NCI-H1436 treated with DMSO at 0.1 percent for 48 hours (cell line): ENCODE measurements at places on chromosomes 3 and 15.

DNA sequence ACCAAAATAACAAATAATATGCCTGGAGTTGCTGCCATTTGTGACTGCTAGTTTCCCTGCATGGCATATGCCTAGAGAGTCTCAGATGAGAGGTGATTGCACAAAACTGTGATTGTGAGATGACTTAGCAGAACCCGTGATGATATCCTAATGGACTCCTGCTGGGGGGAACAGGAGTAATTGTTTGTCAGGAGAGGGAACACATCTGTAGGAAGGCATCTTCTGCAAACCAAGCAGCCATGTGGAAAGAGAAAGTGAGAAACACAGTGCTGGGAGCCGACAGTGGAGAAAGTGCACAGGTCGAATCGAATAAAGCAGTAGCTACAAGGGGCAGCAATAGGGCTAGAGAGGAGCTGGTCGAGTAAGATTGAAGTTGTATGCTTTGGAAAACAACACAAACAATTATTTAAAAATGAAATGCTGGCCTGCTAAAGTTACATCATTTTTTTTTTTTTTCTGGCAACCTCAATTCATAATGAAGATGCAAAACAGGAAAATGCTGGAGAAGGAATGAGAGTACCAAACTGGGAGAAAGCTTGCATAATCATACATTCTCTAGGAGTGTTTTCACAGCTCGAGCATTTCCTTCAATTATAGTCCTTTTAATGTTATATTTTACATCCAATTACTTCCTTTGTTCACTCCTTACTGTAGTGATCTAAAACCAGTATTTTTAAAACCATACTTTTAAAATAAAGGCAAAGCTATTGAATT lies 494.2 kb upstream of the AGTR1 start:
- DNase-seq, result no peak

GRCh38 chr3:185342459-185343174 lies 20.3 kb upstream of the MAP3K13 start:
- DNase-seq, result no peak

DNA sequence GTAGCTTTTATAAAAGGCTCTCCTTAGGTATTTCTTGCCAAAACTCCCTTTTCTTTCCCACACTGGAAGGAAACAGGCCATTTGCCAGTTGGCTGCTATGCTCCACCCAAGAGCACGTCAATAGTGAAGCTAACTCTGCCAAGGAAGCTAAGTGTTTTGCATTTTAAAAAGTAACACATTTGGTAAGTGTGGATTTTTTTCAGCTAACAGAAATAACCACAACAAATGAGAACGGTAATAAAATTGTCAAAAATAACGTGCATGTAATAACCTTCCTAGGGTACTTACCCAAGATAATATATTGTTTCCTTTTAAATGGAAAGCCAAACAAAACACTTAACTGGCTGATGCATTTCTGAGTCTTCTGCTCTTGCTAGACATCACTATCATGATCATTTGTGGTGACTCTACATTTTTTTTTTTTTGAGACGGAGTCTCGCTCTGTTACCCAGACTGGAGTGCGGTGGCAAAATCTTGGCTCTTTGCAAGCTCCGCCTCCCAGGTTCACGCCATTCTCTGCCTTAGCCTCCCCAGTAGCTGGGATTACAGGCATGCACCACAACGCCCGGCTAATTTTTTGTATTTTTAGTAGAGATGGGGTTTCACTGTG lies 4.6 kb downstream of the DPP8 start:
- DNase-seq, result no peak

DNA sequence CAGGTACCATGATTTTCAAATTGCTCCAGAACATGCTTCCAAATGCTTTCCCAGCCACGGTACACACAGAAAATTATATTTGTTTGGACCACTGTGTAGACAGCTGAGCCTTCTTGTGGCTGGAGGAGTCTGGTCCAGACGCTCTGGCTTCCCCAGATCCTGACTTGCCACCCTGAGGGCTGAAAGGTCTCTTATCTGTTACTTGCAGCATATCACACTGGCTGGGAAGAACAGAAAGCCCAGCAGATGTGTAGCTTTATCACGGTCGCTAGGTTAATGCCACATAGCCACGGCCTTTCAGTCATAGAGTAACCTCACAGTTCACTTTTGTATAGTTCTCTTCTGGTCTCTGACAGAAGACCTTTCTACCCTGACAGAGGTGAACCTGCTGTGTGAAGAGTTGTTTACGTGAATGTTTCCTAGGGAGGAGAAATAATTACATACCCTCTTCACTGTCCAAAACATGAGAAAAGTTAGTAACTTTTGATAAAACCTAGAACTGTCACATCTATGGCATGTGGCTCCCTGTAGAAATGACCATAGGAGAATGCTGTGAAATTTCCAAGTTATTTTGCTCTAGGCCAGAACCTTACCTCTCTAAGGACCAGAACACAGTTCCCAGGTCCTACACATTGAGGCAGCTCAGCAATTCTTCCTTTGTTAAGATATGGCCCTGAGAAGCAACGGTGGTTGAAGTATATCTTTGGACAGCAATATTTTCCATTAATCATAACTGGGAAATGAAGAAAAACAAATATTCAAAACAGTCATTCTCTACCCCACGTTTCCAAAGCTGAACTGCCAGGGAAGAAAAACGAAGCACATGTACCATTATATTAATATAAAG lies 15.8 kb upstream of the STIMATE start:
- DNase-seq, result no peak

DNA sequence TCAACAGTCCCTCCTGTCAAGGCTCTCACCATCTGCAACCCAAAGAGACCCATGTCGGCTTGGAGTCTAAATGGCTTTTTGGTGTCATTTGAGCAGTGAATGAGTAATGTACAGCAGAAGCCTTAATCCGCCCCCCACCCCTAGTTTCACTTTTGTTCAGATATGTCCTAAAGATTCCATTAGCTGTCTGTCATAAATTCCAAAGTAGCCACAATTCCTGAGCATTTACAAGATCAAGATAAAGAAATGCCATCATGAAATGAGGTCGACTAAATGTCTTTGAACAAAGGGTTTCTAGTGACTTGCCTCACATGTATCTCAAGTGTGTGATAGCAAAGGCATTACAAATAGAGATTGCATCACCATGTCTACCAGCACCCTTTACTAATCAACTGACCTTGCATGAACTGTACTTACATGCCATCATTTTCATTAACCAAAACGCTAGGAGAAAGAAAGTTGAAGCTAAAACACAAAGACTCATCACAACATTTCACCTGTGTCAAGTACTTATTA lies 123.8 kb upstream of the PHLDB2 start:
- no peak for DNase-seq

DNA sequence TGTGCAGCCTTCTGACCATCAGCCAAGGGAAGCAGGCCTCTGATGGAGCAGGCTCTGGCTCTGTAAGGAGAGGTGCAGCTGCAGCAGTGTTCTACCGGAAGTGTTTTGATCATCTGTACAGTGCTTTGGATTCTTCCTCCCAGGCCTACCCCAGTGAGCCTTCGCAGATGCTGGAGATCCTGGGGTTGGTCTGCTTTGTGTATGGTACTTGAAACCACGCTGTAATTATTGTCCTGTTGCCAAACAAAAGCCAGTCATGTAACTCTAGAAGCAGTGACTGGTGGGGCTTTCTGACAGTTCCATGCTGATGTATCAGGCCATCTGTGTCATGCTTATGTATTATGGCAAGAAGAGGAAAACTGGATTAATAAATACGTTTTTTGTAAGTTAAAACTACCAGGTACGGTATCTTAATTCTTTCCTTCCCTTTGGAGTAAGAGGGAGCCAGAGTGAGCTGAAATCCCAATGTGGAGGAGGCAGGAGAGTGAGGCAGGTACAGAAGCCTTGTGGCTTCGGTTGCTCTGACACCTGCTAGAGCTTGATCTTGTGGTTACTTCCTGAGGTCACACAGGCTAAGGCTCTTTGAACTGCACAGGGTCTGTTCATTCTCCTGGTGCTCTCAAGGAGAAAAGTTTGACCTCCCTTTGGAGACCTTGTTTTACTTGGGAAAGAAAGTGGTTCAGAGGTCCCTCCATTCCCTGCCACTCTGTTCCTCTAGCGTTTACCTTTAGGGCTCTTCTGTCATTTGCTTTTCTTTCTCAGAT lies 3.7 kb downstream of the TMEM42 start:
- no peak for DNase-seq

GRCh38 chr15:67120009-67120838 lies 54.8 kb downstream of the SMAD3 start:
- DNase-seq, result no peak

DNA sequence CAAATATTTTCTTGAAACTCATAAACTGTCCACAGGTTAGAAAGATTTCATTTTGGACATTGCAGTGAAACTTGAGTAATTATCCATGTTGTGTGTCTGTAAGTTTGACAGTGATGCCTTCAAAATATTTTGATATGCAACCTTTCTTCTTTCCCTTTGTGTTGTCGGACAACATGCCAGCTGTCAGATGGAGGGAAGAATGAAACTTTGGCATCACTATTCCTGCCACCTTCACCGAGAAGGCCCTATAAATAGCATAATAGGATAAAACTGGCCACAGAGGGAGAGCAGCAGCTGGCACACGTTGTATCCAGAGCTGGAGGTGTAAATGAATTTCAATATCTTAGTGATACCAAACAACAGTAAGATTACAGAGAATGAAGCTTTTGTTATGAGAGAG lies 436.7 kb upstream of the CFAP20DC start:
- no peak for DNase-seq

- no peak for DNase-seq
These were observed 183.8 kb downstream of the NEK10 start for GRCh38 chr3:27185231-27185989.

GRCh38 chr3:187185759-187186158 lies 11.5 kb upstream of the RTP1 start:
- DNase-seq, result no peak

DNA sequence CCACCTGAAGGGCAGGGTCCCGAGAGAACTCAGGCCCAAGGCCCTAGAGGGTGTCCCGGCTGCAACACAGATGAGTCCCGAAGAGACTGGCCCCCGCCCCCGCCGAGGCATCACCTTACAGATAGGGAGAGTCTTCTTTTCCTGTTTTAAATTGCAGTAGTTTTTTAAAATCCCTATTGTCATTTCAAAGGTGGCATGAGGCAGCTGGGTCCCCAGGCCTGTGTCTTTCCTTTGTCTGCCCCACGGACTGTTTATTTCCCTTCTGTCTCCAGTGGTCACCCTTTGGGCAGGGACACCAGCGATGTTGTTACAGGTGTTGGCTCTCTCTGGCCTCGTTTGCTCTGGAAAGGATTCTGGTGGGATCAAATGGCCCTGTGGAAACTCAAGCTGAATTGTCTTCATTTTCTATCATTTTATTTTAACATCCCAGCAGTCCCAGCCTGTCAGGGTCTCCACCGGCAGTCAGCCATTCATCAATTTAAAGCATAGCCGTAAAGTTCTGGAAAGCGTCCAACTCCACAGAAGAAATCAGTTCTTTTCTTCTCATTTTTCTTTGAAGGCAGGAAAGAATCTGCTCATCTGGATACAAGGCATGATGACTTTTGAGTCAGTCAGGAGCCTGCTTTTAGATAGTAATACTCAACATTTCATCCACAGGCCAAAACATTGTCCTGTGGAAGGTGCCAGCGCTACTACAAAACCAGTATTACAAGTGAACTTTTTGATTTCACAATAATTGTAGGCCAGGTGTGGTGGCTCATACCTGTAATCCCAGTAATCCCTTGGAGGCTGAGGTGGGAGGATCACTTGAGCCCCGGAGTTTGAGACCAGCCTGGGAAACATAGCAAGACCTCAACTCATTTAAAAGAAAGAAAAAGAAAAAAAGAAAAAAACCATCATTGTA lies 96.2 kb downstream of the HES1 start:
- no peak for DNase-seq

DNA sequence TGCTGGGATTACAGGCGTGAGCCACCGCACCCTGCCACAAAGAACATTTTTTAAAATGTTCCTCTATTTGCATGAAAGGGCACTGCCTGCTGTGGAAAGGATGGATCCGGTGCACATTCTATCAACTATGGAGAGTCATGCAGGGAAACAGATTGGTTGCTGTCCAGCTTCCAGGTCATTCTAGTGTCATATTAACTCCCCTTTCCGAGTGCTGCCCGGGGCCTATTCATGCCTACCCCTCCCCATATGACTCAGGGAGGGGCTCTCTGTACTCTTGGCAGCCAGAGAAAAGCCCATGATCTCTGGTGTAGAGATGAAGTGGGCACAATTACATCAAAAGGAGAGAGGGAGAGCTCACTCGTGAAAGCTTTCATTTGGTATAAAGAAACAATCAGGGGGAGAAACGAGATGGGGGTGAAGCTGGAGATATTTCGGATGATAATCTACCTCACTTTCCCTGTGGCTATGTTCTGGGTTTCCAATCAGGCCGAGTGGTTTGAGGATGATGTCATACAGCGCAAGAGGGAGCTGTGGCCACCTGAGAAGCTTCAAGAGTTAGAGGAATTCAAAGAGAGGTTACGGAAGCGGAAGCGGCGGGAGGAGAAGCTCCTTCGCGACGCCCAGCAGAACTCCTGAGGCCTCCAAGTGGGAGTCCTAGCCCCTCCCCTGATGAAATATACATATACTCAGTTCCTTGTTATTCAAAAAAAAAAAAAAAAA lies 16.1 kb upstream of the AHSG start:
- DNase-seq, result no peak

- no peak for DNase-seq
These were observed 1.4 kb downstream of the SEC61A1 start for GRCh38 chr3:128053614-128054013.

- no peak for DNase-seq
These were observed 84.2 kb upstream of the BHLHE40 start for GRCh38 chr3:4894891-4895530.

GRCh38 chr3:28210968-28211713 lies 30.3 kb upstream of the CMC1 start:
- no peak for DNase-seq

DNA sequence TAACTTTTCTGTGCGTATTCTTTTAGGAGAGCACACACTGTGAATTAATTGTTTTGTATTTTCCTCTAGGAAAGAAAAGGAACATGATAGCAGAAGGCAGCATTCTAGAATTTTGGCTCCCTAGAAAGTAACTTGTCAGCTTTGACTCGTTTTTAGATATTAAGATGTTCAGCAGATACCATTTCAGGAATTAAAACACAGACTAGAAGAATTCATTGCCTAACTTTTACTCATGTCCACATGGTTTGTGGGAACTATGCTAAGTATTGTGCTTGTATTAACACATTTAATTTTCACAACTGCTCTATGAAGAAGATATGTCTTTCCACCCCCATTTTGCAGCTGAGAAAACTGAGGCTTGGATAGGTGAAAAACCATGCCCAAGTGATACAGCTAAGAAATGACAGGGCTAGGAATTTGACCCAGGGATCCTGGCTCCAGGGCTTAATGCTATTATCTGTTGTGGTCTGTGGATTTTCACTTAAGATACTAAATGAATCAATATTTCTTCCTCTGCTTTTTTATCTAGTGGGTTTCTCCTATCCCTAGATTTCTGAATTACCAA lies 128.8 kb downstream of the MITF start:
- DNase-seq, result no peak

- DNase-seq, result no peak
These were observed 45.3 kb upstream of the NEDD4 start for GRCh38 chr15:56038707-56039106.
